ENCODE measurements at places on chromosomes 1 and 21. TPM values are rescaled to one million over a fixed set of nuclear protein-coding genes. Genes with fewer than 3 reads are reported as not detected.

INAVA gene
- total RNA-seq, result 72.1 TPM

DAB1 gene
- not detected for total RNA-seq

EFCAB7 gene
- 3.4 TPM for total RNA-seq

ORC1 gene
- total RNA-seq, result 15.3 TPM

DPT gene
- not detected for total RNA-seq

BRINP2 gene
- total RNA-seq, result 0.14 TPM

IRF6 gene
- 195 TPM for total RNA-seq

C4BPB gene
- total RNA-seq, result not detected

PLA2G4A gene
- 7.5 TPM for total RNA-seq

FLG2 gene
- total RNA-seq, result 0.05 TPM

KRTAP15-1 gene
- not detected for total RNA-seq

NTNG1 gene
- total RNA-seq, result 1.3 TPM

ADORA3 gene
- total RNA-seq, result not detected

TINAGL1 gene
- 279 TPM for total RNA-seq

All from airway epithelial cell (primary cell).